Esophagus squamous epithelium (tissue), 5 donors: ENCODE measurements at places on chromosomes 16 and 17. TPM values are rescaled to one million over a fixed set of nuclear protein-coding genes. Genes with fewer than 3 reads are reported as not detected.

GRCh38 chr16:69073181-69073702, 32.2 kb upstream of the HAS3 start:
- DNase-seq, result no peak

DNA sequence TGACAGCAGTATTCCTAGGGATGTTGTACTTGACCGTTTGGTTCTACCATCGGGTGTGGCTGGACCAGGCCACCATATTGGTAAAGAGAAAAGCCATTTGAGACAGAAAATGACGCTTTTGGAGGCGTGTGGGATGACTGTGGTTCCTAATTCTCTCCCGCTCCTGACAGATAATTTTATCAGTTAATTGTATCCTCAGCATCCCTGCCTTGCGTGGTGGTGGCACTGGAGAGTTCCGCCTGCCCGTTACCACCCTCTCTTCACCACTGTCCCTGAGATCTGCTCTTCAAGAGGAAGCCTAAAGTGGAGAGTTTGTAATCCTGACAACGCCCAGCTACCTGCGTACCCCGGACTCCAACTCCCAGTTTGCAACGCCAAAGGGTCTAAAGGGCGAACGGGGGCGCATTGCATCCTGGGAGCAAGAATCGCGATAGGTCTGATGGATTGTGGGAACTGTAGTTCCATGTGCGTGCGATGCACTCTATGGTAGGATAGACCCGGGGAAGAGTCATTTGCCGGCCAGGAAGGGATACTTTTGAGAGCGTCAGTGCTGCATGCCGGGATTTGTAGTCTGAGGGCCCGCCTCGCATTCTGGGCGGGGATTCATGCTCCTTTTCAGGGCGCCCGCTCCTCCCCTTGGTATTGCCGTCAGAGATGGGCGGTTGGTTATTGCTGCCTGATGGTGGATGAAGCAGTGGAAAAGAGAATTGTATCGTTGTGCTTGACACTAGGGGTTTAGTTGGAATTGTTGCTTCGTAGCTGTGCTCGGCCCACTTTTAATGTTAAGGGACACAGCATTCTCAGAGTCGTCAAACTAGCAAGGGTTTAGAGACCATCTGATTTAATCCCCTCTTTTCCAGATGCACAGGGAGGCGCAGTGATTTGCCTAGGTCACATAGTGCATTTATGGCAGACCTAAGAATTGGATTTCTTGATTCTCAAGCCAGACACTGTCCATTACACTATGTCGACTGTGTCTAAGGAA, 965 bp upstream of the PHF12 start:
- peak; percentile 96 for DNase-seq

SLC4A1 gene
- total RNA-seq, result not detected

GRCh38 chr16:28277537-28278388, 14.6 kb upstream of the SBK1 start:
- DNase-seq, result peak; percentile 59

GRCh38 chr17:37789771-37790541, 45.1 kb upstream of the HNF1B start:
- DNase-seq, result no peak

GRCh38 chr16:12429756-12430155, 373.9 kb downstream of the CPPED1 start:
- DNase-seq, result no peak
